ENCODE measurements at places on chromosomes 1 and 21.
A peak's percentile ranks its signal among the peaks of the same experiment; 100 is the strongest.

DNA sequence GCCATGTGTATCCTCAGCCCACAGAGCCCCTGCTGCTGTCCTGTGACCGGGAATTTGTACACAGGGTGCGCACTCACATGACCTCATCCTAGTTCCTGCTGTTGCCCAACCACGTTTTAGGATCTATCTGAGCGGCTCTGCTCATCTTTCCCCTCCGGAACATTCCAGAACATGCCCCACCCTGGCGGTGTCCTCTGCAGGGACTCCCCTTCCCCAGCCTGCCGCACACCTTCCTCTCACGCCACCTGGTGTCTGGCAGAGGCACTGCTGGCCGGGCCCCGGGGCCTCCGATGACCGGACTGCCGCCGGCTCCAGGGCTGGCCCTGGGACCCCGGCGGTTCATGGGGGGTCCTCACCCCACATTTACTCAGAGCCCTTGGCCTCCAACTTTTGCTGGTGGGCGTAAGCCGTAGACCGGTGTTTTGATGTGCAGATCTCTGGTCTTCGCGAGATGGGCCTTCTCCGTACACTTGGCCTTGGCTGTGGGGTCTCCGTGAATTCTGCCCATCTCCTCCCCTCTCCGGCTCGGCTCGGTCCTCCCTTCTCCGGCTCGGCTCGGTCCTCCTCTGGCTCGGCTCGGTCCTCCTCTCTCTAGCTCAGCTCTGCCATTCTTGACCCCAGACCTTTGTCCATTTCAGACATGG lies 29.5 kb downstream of the ARHGEF16 start:
- no peak for DNase-seq

GRCh38 chr1:178092878-178093493 lies 918 bp upstream of the RASAL2 start:
- DNase-seq: no peak

DNA sequence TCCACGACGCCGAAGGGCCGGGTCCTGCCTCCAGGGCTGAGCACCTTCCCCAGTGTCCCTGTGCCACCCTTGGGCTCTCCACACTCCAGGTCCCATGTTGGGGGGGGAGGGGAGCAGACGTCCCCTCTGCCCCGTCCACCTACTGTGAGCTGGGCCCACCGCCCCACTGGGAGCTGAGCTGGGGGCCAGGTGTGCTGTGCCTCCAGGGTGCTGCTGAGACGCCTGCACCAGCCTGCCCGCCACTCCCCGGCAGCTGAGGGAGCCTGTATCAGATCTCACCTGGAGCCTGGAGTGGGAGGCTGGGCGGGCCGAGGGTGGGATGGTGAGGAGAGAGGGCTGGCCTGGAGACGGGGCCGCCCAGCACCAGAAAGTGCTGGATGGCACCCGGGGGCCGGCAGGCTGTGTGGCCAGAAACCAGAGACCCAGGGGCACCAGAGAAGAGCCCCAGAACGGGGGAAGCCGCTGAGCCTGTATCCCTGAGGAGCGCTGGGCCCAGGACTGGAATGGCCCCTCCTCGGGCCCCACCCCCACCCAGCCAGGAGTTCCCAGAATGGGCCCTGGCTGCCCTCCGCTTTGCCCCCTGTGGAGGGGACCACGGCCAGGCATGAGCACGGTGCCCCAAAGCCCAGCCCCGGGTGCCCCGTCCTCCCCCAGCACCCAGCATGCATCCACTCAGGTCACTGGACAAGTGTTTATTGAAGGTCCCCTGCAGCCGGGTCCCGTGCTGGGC lies 3.4 kb downstream of the TNFRSF18 start:
- peak; percentile 51 for DNase-seq

DNA sequence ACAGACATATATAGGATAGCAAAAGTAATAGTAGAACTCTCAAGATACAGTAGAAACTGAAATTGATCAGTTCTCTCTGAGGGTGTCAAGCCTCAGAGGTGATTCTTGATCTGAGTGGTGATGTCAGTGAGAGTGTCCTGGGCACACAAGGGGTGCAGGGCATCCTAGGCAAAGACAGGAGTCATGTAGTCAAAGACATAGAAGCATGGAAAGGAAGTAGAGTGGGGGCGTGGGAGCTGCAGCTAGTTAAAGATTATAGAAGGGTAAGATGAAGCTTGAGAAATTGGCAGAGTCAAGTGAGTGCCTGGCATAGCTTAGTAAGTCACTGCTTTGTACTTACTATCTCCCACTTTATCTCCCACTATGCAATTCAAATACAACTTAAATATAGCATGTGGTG lies 22.8 kb downstream of the CDC7 start:
- DNase-seq: no peak

DNA sequence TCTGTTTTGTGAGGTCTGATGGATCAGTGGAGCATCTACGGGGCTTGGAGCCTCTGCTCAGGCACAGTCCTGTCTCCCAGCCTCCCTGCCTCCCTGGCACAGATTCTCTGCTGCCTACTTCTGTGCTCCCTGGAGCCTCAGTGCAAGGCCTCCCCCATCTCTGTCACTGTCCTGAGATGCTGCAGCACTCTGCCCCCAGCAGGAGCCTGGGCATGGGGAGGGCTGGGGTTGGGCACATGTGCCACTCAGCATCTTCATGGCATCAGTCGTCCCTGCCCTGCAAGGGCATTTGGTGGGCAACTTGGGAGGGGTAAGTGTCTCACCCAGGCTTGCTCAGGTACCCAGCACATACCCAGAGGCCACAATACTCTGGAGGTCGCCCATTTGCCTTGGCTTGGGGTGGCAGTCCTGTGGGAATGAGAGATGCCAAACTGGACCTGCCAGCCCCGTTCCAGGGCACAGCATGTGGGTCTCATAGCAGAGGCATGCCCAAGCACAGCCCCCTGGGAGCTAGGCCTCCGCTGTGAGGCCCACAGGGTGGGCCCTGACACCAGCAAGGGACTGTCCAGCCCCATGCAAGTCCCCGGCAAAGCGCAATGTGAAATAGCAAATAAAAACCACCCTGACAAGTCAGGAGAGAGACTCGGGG lies 28.7 kb downstream of the PADI3 start:
- DNase-seq: no peak
